ENCODE measurements at places on chromosomes 2 and 18.

GRCh38 chr2:30371772-30372373, 75.2 kb upstream of the LCLAT1 start:
- no peak for DNase-seq

- DNase-seq, result no peak
Observed at GRCh38 chr2:151344906-151345305, 12.5 kb upstream of the TNFAIP6 start.

- DNase-seq, result no peak
Observed at GRCh38 chr2:9753665-9754531, 89.4 kb upstream of the TAF1B start.

DNA sequence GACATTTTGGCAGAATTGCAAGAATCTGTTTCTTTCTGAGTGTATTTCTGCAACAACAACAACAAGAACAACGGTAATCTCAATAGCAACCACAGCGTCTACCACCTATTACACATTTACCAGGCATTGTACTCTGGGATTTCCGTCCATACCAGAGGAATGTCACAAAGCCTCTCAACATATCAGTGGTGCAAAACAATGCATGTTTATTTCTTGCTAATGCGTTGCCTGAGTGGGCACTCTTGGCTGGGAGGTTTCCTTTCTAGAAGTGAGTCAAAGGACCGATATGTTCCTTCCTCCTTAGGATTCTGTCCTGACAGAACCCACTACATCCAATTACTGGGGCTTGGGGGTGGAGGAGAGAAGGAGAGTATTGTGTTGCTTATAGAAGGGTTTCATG, 585.6 kb downstream of the TSN start:
- no peak for DNase-seq

DNA sequence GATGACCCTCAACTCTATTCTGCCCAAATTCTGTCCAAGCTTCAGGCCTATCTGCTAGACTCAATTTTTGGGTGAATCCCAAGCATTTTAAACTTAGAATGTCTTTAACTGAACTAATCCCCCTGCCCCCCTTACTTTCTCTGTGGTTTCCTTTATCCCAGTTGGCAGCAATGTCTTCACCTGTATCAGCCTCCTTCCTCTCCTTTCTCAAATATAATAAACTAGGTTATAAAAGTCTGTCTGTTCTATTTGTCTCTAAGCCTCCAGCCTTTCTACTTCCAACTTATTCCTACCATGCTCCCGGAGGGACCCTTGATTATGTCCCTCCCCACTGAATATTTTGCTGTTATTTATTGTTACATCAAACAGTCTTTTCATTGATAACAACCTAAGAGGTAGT, 375.5 kb upstream of the TRIB2 start:
- no peak for DNase-seq

DNA sequence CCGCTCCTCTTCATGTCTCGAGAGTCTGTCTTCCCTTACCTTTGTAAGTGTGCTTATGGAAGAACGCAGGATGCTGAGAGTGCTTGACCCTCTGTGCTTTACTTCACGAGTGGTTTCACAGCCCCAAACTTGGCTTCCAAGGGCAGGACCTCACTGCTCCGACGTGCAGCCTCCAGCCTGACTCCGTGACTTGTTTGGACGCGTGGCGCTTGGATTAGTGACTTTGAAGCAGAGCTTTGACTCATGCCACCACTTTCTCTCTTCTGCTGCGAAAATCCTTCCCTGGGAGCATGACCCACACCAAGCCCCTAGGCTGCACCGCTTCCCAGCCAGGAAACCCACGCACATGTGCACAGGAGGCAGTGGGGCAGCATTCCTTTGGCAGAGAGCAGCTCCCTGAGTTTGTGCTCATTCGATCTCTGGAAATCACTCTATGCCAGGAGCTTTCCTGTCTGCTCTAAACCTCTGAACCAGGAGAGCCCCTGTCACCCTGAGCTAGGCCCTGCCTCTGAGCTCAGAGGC, 207.8 kb upstream of the HS6ST1 start:
- no peak for DNase-seq

GRCh38 chr2:157433394-157433793, 10.5 kb downstream of the CYTIP start:
- DNase-seq, result no peak

DNA sequence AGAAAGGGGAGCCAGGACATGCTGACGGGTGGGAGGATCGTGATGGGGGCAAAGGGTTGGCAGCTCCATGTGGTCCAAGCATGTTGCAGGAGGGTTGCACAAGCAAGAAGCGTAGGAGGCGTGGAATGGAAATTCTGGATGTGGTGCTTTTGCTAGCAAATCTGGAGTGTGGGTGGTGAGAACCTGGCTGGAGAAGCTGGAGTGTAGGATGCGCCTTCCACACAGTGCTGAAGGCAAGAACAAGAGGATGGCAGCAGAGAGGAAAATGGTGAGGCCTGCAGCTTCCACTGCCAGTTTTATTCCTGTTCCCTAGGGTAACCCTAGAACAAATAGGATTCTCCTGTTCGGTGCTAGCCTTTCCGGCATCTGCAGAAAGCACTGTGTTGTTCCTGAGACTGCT, 22.4 kb downstream of the CREG2 start:
- DNase-seq, result no peak

- peak; percentile 74 for DNase-seq
Observed at GRCh38 chr18:36829362-36830157, 633 bp downstream of the KIAA1328 start.

GRCh38 chr2:136195226-136195625, 77.3 kb upstream of the CXCR4 start:
- DNase-seq, result no peak

DNA sequence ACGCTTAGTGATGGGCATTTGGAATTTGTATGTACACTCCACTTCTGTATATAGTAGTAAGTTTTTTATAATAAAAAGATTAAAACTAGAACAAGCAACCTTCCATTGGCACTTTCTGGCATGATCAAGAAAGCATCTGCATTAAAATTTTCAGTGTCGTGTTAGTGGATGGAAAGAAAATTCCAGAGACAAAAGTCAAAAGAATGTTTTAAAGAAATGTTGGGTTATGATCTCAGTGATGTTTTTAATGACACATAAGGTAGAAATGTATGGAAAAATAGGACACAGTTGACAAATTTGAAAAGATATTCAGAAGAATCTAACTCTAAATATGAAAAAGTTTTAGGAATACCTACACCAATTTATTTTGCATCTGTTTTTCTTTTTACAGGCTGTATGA, 126.1 kb upstream of the FAM117B start:
- no peak for DNase-seq

DNA sequence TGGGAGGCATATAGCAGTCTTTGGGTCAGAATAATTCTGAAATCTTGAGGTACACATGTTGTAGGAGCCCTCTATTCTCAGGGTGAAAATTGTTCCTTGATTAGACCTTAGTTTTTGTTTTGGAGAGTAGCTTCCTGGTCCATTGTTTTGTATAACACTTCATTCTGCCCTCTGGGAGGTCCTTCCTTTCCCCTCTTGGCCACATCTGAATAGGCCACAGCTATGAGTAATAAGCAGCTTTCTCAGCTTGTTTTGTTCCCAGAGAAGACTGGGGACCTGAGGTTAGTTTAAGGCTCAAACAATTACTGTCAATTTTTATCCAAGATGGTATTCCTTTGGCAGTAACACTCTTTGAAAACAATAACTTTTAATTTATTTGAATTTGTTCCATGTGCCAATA, 72.6 kb upstream of the NOL4 start:
- DNase-seq, result no peak

- DNase-seq, result no peak
Observed at GRCh38 chr18:48340560-48340959, 68.6 kb downstream of the ZBTB7C start.

- DNase-seq, result no peak
Observed at GRCh38 chr2:217393585-217394032, 533.7 kb upstream of the TNP1 start.

DNA sequence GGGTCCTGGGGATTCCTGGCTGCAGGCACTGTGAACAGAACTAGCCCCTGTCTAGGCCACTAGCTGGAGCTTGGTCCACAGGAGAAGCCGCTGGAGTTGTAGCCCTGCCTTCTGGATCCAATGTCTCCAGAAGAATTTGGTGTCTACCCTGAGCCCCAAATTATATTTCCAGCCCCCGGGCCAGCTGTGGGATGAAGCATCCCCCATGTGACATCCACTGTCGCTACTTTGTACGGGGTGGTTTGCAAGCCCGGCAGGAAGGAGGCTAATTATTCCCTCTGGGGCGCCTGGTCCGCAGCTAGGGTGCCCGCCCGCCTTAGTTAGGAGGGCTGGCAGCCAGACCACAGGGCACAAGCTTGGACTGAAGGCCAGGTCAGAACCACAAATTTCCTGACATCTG, 106.5 kb downstream of the SMAD7 start:
- DNase-seq, result no peak

DNA sequence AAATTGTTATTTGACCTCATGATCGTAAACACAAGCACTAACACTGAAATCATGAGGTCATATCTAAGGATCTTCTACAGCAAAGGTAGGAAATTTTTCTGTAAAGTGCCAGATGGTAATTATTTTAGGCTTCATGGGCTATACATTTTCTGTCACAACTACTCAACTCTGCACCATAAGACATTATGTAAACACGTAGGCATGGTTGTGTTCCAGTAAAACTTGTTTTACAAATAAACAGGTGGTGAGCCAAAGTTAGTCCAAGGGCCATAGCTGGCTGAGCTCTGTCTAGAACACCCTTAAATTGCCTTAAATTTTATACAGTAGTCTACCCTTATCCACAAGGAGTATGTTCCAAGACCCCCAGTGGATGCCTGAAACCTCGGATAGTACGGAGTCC, 147.3 kb upstream of the CYP1B1 start:
- no peak for DNase-seq

GRCh38 chr18:48186131-48186766, 222.9 kb downstream of the ZBTB7C start:
- no peak for DNase-seq

DNA sequence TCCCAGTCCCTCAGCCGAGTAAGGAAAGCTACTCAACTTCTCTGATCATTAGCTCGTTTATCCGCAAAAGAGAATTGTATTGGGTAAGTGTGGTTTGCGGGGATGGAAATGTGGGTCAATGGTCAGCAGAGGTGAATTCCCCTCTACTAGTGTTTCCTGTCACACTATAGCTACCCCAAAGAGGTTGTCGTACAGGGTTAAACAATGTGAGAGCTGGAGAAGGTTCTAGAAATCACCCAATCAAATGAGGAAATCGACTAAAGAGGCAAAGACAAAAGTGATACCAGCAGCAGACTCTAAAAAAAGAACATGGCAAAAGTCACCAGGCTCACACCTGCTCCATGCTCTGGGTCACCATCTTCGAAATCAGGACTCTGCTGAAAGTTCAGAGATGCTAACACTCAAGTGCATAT, 144.7 kb upstream of the ITGA4 start:
- peak; percentile 35 for DNase-seq

DNA sequence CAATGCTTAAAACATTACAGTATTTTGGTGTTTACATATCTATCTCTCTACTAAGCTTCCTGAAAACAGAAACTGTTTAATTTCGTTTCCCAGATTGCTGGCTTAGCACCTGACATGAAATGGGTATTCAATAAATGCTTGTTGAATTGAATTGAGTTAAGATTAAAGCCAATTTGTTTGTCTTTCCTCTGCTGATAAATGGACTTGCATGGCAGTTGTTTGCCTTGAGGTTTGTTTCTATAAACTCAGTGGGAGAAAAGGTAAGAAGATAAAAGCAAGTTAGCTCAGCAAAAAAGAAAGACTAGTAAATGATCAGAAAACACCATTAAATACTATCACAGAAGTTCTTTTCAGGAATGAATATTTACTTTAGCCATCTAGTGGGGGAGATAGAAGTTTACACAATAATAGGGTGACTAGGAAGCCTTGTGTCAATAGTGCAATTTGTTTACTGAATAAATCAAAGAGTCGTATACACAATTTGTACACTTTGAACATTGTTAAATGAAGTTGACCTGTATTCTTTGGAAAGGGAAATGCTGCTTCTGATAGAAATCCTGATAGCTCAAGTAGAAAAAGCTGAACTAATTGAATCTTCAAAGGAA, 754.5 kb upstream of the FAM98A start:
- DNase-seq, result no peak

DNA sequence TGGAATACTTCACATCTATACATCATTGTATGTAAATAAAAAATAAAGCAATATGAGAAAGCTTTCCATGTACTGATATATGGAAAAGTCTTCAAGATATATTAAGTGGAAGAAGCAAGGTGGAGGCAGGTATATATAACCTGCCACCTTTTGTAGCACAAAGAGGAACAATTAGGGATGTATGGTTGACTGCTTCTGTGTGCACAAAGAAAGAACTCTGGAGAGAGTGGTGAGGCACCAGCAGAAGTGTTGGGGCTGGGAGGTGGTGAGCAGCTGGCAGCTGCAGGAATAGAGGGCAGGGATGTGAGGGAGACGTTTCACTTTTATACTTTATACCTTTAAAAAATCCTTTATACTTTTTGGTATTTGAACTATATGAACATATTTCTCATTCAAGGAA, 26.1 kb downstream of the KIF5C start:
- DNase-seq, result peak; percentile 79

- DNase-seq, result no peak
Observed at GRCh38 chr2:171522788-171523087, 464 bp downstream of the CYBRD1 start.

- no peak for DNase-seq
Observed at GRCh38 chr2:153864022-153864421, 7.7 kb upstream of the GALNT13 start.

DNA sequence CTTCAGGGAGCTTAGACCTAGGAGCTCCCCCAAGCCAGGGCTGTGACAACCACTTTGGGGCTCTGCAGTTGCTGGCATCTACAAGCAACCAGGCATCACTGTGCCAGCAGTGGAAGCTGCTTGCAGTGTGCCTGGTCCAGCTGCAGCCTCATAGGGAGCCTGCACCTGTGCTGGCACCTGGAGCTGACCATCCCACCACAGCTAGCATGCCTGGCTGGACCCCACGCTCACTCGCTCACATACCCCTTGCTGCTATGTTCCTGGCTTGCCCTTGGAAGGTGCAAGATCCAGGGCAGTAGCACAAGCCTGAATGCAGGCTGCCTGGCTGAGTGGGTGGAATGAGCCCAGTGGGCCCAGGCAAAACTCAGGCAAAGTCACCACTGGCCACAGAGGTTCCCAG, 82.5 kb downstream of the ZNF804A start:
- DNase-seq, result no peak

DNA sequence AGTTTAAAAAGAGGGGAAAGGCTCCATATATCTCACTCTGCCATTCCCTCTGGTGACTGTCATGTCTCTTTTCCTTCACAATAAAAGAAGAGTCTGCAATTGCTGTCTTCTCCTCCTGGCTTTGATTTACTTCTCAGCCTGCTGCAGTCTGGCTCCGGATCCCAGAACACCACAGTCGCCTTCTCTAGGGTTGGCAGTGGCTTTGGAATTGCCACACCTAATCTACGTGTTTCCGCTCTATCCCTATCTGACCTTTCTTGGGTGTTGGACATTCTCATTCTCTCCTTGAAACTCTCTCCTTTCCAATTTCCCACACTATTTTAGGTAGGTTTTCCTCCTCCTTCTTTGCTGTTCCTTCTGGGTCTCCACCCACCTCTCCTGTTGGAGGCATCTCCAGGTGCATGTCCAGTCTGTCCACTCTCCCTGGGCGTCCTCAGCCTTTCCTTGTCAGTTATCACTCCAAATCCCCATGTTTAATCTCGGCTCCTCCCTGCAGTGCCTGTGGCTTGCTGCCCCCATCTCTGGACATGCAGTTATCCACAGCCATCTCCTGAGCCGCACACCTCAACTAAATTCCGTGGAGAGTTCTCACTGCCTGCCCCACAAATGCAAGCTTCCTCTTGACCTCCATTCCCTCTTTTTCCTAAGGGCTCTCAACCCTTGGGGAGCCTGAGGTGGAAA, 112.8 kb downstream of the KCTD1 start:
- no peak for DNase-seq
